ENCODE measurements at places on chromosomes 7 and 10. TPM values are rescaled to one million over a fixed set of nuclear protein-coding genes. Genes with fewer than 3 reads are reported as not detected.

DNA sequence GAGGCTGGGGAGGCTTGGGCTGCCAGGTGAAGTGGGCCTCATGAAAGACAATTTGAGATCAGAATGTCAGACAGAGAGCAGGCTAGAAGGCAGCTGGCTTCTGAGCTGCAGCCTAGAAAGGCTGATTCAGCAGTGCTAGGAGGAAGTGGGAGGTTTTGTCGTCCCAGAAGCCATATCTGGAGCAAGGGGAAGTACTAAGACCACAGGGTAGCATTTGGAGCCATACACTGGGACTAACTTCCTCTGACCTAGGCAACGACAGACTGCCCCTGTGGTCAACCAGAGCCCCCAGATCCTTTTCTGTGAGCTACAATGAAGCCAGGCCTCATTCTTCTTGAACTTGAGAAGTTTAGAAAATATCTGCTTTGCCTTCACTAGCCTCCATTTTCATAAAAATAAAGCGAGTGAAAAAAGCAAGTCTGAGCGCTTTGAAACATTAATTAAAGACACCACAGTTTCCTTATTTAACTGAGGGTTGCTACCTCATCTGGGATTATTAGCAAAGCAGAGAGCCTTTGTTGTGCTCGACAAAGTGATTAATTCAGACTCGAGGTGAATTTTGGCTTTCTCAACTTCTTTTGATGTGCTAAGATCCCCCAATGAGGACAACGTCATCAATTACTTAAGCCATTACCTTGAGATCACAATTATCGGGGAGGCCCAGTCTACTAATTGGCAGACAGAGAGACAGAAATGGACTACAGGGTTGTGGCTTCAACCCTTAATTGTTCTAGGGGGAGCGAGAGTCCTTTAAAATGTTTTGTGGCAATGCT, 26.6 kb downstream of the TBXAS1 start:
- no peak for DNase-seq

Gene POLR2J3
- 75.4 TPM for polyA plus RNA-seq

Gene ERCC6
- 10.5 TPM for polyA plus RNA-seq

DNA sequence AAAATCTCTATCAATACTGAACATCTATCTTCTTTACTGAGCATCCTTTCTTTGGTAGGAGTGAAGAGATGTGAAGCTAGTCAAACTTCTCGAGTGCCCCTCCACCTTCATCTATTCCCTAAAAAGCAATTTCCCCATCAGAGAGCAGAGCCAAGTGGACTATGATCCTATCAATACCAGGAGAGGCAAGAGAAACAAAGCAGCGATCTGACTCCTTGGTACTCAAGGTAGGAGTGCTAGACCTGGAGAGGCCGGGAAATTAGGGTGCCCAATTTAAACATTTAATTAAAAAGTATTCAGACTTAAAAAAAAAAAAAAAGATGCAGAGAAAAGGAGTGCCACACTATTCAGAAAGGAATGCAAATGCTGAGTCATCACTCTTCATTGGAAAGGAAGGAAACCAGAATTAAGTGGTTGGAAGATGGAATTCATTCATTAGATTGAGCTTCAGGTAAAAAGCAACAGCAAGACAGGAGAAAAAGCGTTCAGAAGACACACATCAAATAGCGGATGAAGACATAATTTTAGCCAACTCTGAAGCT, 1.6 kb downstream of the TIAL1 start:
- no peak for DNase-seq

GRCh38 chr10:97664282-97664850, 22.7 kb downstream of the AVPI1 start:
- DNase-seq, result no peak

Gene SHTN1
- polyA plus RNA-seq, result 7.0 TPM

DNA sequence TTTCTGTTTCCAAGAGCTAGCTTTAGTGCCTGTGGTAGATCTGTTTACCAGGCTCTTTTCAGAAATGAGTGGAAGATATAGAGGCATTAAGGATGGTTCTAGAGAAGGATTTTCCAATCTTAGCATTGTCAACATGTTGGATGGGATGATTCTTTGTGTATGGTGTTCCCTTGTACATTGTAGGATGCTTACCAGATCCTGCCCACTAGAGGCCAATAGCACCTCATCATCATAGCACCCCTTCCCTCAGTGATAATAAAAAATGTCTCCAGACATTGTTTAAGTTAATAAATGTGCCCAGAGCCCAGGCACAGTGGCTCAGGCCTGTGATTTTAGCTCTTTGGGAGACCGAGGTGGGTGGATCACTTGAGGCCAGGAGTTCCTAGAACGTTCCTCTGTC, 121.2 kb downstream of the ANKRD30A start:
- DNase-seq, result no peak

- DNase-seq, result no peak
Measured at GRCh38 chr7:18820981-18821380, 296.5 kb downstream of the TWIST1 start.

Gene UTF1
- polyA plus RNA-seq, result not detected

GRCh38 chr7:128108129-128108528, 76.9 kb upstream of the LRRC4 start:
- DNase-seq, result no peak

Gene CCL24
- not detected for polyA plus RNA-seq

Gene HTR7
- polyA plus RNA-seq, result 0.36 TPM

DNA sequence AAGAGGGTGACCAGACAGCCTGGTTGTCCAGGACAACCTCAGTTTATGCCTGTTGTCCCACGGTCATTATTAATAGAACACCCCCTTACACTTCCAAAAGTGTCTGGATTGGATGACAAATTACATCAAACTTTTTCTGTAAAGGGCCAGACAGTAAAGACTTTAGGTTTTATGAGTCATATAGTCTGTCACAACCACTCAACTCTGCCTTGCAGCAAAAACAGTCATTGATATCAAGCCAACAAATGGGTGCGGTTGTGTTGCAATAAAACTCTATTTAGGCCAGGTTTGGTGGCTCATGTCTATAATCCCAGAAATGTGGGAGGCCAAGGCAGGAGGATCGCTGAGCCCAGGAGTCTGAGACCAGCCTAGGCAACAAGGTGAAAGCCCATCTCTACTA, 66.7 kb upstream of the ATP6V0A4 start:
- DNase-seq, result no peak
